Kidney epithelial cell (primary cell): ENCODE measurements at places on chromosomes 1 and 21.

- peak; percentile 87 for DNase-seq
These were observed 70.3 kb downstream of the SERINC2 start for GRCh38 chr1:31483012-31483946.

- no peak for DNase-seq
These were observed 10.6 kb upstream of the OLIG2 start for GRCh38 chr21:33015096-33015495.

GRCh38 chr21:29114765-29115500 is 15.5 kb upstream of the MAP3K7CL start:
- no peak for DNase-seq

DNA sequence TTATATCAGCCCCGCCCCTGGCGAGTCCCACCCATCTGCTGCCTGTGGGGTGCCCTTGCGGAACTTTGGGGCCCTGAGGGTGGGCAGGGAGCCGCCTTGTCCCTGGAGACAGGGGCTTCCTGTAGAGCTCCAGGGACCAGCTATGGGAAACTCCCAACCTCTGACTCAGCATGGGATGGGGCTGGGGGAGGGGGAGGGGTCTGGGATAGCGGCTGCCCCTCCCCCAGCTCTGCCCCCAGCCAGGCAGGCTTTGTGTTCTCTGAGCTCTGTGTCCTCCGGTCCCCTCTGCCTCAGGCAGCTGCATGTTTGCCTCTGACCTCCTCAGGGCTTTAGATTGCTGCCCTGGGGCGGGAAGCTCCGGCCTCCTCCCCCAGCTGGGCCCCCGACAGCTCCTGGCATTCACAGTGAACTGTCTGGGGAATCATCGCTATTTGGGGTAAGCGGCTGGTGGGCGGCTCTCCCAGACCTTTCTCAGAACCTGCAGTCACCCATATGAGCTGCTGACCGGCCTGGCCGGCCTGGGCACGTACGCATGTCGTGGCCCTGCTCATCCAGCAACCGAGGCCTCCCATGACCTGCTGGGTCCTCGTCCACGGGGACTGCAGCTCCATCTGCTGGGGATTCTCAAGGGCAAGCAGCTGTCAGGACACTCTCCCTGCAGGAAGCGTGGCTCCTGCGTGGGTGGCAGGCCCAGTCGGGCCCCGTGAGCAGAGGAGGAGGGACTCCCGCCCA is 17.1 kb downstream of the ARHGEF16 start:
- no peak for DNase-seq

- no peak for DNase-seq
These were observed 12.7 kb downstream of the CD58 start for GRCh38 chr1:116558140-116558549.

DNA sequence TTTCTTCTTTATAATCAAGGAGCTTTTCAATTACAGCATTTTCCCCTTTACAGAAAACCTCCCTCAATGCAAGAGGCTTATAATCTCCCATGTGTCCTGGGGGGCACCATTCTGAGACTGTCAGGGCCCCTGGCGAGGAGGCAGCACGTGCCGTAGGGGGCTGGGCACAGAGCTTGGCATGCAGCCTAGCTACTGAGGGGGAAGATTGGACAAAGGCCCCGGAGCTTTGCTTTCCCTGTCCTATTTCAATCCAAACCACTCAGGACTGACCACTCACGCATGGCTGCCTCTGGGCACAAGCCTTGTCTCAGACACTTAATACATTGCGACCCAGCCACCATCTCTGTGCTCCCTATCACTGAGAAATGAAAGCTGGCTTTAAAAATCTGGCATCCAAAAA is 2.8 kb upstream of the RAP1GAP start:
- no peak for DNase-seq

- DNase-seq: no peak
These were observed 273.9 kb downstream of the TM2D1 start for GRCh38 chr1:61450872-61451571.

DNA sequence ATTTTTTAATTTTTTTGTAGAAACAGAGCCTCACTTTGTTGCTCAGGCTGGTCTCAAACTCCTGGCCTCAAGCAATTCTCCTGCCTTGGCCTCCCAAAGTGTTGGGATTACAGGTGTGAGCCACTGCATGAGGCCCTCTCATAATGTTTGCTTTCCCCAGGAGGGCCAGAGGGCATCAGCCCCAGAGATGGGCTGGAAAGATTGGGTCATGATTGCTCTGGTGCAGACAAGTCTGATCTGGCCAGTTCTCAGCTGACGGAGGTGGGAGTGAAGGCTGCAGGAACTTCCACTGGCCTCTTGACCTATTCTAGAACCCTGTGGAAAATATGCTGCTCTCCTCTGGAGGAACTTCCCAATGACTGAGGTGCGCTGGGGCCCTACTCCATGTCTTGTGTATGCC is 43.4 kb upstream of the RD3 start:
- no peak for DNase-seq

DNA sequence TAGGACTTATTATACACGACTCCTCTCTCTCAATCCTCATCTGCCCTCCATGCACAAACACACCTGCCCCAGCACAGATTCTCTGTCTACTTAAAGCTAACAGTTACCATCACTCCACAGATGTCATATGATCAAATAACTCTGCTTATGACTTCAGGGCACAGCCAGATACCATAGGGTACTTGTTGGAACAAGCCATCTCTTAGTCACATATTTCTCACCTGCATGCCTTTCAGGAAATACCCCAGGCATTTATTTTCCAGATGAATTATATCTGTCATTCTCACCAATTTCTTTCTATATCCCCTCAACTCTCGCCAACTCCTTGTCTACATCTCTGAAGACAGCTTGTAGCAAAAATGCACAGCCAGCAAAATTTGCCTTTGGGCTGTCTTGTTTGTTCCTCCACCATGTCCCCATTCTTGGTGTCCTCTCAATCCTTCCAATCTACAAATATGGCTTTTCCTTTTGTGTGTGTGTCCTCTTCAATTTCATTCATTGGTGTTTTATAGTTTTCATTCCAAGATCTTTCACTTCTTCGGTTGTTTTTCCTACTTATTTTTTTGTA is 353.9 kb upstream of the CAMK1G start:
- no peak for DNase-seq

GRCh38 chr1:220684890-220685289 is 5.3 kb upstream of the C1orf115 start:
- DNase-seq: no peak

DNA sequence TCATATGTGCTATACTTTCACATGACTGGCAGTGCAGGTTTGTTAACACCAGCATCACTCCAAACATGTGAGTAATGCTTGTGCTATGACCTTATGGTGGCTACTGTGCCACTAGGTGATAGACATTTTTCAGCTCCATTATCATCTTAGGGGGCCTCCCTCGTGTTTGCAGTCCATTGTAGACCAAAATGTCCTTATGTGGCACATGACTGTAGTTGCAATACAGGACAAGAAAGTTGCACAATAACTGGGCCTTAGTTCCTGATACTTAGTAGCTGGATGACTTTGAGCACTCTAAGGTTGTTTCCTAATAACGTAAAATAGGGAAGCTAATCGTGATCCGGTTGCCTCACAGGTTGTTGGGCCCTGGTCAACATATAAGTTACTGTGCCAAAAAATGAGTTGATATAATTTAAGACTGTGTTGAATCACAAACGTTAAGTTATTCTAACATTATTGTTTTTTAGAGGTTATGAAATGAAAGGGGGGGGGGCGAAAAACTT is 511 bp upstream of the SNX27 start:
- DNase-seq: no peak

DNA sequence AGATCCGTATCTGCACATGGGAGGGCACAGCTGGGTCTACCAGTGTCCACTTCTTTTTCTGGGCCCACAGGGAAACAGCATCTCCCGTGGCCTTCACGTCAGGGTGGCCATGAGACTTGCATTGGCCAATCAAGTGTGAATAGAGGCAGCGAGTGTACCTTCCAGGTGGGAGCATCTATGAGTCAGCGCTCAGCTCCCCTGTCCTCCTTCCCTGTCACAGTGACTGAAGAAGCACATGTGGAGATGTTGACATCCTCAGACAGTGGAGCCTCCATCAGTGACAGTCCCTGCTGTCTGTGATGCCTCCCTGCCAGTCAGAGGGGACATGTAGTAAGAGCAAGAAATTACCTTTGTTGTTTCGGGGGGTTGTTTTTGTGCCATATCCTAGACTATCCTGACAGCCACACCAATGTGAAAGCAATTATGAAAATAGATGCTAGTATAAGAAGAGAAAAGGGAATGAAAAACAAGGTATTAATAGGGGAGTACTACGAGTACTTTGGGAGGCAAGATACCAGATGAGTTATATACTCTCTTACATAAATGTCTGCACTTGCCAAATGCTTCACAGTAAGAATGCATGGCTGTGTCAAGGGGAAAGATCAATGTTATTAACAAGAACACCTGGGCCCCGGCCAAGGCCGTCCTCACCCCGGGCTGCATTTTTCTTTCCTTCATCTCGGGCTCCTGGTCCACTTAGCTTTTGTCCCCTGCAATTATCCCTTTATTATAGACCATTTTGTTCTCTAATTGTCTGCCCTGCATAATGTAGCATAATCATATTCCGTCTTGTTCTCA is 86.0 kb downstream of the MATN1 start:
- no peak for DNase-seq

DNA sequence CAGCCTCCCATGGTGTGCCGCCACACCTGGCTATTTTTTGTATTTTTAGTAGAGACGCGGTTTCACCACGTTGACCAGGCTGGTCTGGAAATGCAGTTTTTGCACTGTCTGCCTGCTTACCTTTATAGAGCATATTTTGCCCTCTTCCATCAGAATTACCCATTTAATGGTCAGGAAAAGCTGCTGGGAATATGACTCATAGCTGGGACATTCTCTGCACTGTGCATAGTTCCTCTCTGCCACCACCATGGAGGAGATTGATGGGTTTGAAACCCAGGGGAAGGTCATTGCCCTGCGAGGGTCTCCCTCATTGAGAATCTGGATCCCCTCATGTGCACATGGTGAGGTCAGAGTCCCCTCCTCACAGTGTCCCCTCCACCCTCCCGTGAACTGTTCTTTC is 32.1 kb downstream of the MX1 start:
- no peak for DNase-seq

DNA sequence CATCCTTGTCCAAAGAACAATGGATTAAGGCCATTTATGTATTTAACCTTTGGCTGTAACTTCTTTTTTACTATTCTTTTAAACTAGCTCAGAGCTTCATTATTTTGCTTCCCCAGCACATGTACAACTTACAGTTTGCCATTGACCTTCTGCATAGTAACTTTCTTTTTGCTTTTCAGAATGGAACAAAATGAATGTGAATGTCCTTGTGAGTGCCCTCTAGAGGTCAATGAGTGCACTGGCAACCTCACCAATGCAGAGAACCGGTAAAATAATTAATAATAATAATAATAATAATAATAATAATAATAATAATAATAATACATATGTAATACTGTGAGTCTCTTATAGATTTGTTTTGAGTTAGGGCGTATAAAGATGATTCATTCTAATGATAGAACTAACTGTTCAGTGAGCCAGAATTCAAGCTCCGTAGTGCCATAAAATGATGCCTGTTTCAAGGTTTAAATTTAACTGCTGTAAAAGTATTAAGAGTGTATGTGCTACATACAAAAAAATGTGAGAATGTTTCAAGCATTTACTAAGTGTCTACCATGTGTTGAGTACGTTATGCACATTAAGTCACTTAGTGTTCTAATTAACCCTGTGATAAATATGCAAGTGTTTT is 69.0 kb upstream of the RAVER2 start:
- DNase-seq: no peak

DNA sequence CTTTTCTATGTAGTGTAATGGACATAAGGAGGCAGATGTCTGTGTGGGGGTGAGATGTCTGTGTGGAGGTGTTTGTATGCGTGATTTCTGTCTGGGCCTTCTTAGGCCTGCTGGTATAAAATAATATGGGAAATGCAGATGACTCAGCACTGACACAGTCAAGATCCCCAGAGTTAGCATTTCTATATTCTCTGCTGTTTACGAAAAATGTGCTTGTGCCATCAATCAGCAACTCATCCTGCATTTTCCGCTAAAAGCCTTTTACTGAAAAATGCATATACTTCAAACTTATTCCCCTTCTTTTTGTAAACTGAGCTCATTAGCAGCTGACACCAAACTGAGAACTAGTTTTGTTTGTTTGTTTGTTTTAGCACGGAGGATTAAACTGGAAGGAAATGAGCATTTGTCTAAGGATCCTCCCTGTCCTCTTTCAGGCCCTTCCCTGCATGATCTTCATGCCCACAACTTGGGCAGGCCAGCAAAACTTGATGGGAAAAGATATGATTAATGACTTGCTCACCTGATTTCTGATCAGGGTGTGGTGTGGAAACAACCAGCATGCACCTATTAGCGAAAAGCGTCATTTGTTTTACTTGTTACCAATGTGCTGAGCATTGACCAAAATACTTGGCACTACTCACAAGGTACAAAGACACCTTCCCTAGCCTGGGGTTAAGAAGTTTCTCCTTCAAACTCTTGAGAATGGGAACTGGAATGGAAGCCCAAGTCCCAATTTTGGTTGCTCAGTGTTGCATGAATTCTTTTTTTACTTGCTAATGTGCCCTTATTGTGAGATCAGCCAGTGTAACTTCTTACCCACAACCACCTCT is 77.4 kb downstream of the NDUFS5 start:
- DNase-seq: no peak

- DNase-seq: no peak
These were observed 512 bp downstream of the FBLIM1 start for GRCh38 chr1:15758953-15759661.
